ENCODE measurements at places on chromosomes 1 and 21.

- no peak for DNase-seq
Observed at GRCh38 chr1:31040038-31040437, 25.5 kb downstream of the PUM1 start.

DNA sequence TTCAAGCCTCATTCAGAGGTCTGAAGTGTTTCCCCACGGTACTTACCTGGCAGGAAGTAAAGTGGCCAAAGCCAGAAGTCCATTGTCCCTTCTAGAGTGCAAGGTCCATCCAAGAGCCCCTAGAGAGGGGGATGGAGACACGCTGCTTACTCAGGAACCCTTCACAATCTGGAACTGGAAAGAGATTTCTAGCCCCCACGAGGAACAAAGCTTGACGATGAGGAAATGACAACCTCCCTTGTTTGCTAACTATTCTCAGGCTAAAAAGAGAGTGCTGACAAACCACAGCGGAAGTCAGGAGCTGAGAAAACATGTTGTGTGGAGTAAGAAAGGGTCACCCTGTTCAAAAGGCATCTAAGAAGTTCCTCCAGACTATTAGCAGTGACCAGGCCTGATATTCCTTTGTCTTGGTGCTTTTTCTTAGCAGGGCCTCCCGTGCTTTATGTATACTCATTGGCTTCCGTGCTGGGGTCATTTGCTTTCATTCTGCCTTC is at the start of gene FCMR:
Gene FCMR (minus strand): TSS at position 170 of the 494 bp plus-strand sequence. CDS start 87 bp downstream, at position 83.
- no peak for DNase-seq

DNA sequence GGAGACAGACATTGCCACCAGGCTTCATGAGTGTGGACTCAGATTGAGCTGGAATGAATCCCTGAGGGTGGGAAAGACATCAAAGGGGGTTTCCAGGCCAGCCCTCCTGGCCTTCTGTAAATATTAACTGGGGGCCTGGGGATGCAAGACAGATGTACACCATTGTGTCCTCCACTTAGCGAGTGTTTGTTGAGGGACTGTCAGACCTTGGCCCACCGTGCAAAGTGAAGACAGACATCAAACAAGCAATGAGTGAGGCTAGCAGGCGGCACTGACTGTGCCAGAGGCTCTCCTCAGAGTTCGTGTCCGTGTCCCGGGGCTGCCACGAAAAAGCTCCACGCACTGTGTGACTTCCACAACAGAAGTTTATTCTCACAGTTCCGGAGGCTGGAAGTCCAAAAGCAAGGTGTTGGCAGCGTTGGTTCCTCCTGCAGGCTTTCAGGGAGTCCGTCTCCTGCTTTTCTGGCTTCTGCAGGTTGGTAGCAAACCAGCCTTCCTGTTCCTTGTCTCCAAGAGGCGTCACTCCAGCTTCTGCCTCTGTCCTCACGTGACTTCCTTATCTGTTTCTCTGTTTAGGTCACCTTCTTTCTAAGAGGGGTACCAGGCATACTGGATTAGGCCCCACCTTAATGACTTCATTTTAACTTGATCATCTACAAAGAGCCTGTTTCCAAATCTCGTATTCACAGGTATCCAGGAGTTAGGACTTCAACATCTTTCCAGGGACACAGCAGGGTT is 59.1 kb downstream of the DISP3 start:
- no peak for DNase-seq

DNA sequence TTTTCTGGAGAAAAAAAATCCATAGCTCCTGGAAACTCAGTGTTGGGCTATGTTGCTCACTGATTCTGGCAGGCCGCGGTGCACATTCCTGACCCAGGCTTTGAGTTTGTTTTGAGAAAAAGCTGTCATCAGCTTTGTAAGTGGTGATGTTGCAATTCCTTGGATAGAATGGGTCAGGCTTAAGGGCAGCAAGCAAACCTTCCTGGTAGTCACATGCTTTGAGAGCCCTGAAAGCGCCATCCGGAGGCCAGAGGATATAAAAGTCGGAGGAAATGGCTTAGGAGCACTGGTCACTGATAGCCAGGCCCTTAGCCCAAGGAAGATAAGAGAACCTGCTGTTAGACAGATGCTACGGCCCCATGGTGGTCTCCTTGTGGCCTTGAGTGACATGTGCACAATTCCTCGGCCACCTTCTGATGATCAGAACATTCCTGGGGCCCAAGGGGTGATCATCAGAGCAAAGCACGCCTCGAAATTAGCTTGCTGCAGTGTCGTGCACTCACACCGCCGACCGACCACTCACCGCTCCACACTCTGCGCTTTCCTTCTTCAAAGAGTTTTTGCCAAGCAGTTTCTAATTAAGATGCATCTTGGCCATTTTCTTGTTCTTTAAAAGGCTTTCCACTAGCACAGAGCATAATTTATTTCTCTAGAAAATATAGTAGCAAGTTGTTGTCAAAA is 78.6 kb downstream of the MAN1C1 start:
- no peak for DNase-seq

GRCh38 chr1:218049641-218050040 is 235.5 kb upstream of the RRP15 start:
- DNase-seq: no peak

DNA sequence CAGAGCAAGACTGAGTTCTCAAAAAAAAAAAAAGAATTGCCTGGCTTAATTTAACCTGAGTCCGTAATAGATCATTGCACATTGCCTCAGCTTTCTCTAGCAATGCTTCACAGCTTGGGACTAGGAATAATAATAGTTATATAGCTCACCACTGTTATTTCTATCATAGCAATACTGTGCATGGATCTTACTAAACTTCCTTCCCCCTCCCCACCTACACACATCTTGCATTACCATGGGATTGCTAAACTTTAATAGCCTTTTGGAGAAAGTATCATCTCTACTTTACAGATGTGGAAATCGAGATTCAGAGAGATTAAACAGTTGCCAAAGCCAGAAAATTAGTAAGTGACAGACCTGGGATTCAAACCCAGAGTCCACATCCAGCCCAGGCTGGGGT is 99.4 kb downstream of the ATP5PO start:
- no peak for DNase-seq

DNA sequence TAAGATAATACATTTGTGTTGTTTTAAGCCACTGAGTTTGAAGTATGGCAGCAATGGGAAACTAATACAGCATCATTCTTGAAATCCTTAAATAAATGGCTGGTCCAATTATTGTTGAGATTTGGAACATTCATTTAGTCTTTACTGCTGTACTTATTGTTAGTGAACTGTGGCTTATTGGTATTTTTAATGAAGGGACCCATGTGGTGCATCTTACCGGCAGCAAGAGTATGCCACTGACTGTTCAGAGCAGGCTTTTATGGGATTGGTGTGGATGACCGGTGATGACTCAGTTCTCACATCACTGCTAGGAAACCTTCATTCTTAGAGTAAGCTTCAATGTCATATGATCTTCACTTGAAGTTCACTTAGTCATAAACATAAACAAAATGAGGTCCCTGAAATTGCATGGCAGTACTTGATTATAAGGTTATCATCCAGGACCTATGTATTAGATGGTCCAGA is 31.5 kb downstream of the PRKAA2 start:
- no peak for DNase-seq

GRCh38 chr1:99944192-99944591 is 25.6 kb upstream of the SLC35A3 start:
- DNase-seq: no peak

DNA sequence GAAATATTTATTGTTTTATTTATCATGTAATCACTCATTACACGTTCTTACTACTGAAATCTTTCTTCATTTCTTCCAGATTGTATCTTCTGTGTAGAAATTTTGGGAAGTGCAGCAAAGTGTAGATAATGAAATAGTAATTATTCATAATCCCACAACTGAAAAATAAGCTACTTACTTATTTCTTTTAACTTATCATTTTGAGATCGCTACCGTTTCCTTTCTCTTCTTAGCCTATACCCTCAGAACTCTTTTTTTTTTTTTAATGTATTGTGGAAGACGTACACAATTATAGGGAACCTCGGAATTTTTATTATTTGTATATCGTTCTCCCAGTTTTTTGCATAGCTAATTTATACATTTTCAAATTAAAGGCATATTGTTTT is 518 bp upstream of the FH start:
- no peak for DNase-seq

GRCh38 chr21:45328198-45329091 is 40.8 kb upstream of the POFUT2 start:
- DNase-seq: no peak

All from stimulated activated CD4-positive, alpha-beta T cell treated with anti-CD3 and anti-CD28 coated beads, Interleukin-12 subunit alpha, Interleukin-12 subunit beta, amount 100 ng/mL, for 48 hours (primary cell).